ENCODE measurements at places on chromosomes 6 and 20.

GRCh38 chr6:140283197-140283596 is 908.7 kb upstream of the CITED2 start:
- DNase-seq = no peak

- no peak for DNase-seq
Observed at GRCh38 chr20:17501701-17502100, 29.5 kb downstream of the BFSP1 start.

DNA sequence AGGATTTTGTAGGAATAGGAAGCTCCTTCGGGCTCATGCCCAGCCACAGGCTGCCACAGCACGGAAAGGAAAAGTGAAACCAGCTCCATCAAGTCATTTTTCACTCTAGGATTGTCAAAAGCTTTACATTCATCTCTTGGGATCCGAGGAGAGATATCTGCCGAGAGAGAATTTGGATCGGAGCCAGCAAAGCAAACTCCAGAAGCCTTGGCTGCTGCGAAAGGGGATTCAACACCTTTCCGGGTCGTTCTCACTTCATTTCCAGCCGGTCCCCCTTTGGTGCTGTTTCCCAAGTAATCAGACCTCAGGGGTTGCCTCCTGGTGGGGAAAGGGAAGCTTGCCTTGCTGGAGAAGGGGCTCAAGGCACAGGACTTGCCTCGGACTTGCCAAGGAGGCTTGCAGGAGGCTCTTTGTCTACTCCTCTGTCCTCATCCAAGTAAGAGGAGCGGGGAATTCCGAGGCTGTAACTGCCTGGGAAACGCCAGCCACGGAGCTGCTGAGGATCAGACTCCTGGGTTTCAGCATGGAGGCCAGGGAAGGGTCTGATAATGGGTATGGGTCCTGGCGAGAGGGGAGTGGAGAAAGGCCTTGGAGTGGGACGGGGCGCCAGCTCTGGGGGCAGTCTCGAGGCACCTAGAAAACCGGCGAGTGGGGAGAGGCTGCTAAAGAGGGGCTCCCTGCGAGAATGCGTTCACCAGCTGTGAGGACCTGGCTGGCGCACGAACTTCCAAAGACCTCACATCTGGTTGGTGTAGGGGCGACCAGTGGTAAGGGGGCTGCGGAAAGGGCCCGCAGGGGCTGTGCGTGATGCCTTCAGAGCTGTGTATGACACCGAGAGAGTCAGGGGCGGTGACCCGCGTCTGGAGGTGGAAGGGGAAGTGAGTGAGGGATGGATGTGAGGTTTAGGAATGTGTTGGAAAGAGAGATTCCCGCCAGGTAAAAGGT is 702 bp downstream of the ETV7 start:
- no peak for DNase-seq

GRCh38 chr6:170476360-170476759 is 76.7 kb downstream of the PSMB1 start:
- DNase-seq = no peak

- DNase-seq = no peak
Observed at GRCh38 chr20:63596423-63596822, 22.4 kb upstream of the HELZ2 start.
